Glutamatergic neuron (in vitro differentiated cells): ENCODE measurements at places on chromosomes 5 and 9. TPM values are rescaled to one million over a fixed set of nuclear protein-coding genes. Genes with fewer than 3 reads are reported as not detected.

CCL27 gene
- total RNA-seq, result 1.7 TPM

FOXI1 gene
- total RNA-seq, result not detected

LCN9 gene
- not detected for total RNA-seq

SAP30L gene
- 18.1 TPM for total RNA-seq

SLC35A4 gene
- 50.7 TPM for total RNA-seq

GRCh38 chr5:6449465-6450158, 953 bp downstream of the UBE2QL1 start:
- H3K27ac ChIP-seq, result peak overlapping the region; percentile 85
- peak overlapping the region; percentile 100 for H3K4me3 ChIP-seq
- peaks cover 19% of the 10 kb centered on the region for H3K27me3 ChIP-seq
- peaks cover 7% of the 10 kb centered on the region for H3K4me1 ChIP-seq
- no peak for DNase-seq

DNA sequence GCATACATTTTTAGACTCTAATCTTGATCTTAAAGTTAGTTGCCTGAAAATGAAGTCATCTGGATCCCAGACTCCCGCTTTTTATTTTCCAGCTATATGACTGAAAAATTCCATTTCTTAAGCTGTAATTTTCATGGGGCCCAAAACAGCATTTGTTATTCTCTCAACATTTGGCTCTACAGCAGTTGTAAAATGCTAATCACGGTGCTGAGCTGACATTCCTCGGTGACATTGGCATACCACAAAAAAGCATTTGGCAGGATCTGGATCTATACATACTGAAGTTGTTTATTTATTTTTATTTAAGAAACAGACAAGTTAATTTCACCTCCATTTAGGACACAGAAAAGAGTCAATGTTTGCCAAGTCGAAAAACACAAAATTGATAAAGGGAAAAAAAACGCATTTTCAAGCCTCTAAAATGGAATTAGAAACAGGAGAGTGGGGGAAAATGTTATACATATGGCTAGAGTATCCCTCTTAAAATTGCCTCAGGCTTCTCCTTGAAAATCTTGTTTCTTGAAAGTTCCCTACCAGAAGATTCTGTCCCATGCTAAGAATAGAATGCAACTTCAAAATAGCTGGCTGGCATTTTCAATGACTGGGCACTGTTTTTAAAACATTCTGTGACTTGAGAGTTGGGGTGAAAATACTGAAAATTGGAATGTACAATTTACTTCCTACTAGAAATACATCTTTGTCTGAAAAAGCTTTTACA, 207.5 kb upstream of the TBCA start:
- peaks cover 2% of the 10 kb centered on the region for H3K27me3 ChIP-seq
- no peak for DNase-seq
- no peak overlapping the region for H3K4me3 ChIP-seq
- peaks cover 15% of the 10 kb centered on the region for H3K4me1 ChIP-seq
- H3K27ac ChIP-seq, result no peak overlapping the region

DNA sequence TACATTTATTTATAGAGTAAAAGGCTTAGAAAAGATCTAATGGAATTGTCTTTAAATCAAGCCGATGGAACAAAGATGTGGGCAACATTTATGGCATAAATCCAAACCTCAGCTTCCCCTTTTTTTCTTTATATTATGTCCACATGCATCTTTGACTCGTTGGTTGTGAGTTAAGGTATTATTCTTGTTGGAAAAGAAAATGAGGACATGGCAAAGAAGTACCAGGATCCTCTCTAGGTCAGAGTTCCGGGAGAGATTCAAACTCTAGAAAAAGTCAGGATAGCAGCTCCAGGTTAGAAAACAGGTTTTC, 508 bp upstream of the NME5 start:
- no peak for DNase-seq
- H3K36me3 ChIP-seq, result no peaks in the 10 kb centered on the region
- no peaks in the 10 kb centered on the region for H3K27me3 ChIP-seq
- H3K27ac ChIP-seq, result no peak overlapping the region
- H3K4me3 ChIP-seq, result peak overlapping the region; percentile 84

DNA sequence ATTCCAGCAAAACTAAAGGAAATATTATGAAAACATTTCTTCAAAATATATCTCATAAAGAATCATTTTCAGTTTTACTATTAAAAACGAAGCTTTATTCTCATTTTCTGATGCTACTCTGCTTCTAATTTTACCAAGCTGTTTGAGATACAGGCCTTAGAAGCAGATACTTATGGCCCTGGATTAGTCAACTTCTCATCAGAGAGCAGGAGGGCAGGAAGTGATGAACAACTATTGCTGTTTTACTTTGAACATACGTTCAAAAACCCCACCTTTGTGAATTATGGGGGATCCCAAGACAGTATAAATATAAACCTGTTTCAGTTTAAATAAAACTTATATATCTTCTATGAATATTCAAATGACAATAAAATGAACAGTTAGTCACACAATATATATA, 16.0 kb downstream of the MPDZ start:
- no peak overlapping the region for H3K27ac ChIP-seq
- H3K36me3 ChIP-seq, result no peaks in the 10 kb centered on the region
- peaks cover 30% of the 10 kb centered on the region for H3K4me1 ChIP-seq
- H3K4me3 ChIP-seq, result no peak overlapping the region
- H3K27me3 ChIP-seq, result no peaks in the 10 kb centered on the region
- DNase-seq, result no peak

DNA sequence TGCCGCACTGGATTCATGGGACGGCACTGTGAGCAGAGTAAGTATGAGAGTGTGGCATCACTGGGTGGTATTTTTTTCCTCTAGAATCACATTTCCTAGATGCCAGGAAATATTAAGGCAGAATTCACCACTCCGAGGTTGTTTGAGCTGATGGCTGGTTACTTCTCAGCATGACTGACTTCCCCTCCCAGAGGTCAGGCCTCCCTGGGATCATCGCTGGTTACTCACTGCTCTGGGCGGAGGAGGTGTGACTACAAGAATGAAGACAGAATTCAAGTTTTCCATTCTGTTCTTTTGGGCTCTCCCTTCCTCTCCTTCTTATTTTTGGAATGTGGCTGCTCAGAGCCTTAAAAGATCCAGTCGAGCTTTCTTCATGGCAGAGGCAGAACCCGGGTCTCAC, 76.6 kb upstream of the PRRC1 start:
- no peaks in the 10 kb centered on the region for H3K27me3 ChIP-seq
- no peak overlapping the region for H3K27ac ChIP-seq
- H3K4me1 ChIP-seq, result no peaks in the 10 kb centered on the region
- H3K36me3 ChIP-seq, result no peaks in the 10 kb centered on the region
- no peak for DNase-seq

DNA sequence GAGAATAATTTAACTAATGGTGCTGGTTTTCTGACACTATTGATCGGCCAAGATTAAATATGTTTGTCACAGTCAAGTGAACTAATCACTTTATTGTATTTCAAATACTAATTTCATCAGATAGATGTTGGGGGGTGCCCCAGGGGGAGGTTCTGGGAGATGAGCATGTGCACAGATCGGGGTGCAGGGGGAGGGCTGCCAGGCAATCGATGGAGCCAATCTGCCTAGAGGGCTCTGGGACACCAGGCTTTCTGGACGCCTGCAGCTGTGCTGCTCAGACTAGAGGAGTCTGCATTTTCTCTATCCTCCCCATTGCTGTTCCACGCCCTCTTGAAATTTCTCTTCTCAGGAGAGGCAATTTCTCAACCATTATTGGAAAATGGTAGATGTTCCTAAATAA, 100.0 kb upstream of the ALDH1B1 start:
- H3K4me1 ChIP-seq, result peaks cover 16% of the 10 kb centered on the region
- no peak overlapping the region for H3K4me3 ChIP-seq
- H3K27me3 ChIP-seq, result peaks cover 7% of the 10 kb centered on the region

DNA sequence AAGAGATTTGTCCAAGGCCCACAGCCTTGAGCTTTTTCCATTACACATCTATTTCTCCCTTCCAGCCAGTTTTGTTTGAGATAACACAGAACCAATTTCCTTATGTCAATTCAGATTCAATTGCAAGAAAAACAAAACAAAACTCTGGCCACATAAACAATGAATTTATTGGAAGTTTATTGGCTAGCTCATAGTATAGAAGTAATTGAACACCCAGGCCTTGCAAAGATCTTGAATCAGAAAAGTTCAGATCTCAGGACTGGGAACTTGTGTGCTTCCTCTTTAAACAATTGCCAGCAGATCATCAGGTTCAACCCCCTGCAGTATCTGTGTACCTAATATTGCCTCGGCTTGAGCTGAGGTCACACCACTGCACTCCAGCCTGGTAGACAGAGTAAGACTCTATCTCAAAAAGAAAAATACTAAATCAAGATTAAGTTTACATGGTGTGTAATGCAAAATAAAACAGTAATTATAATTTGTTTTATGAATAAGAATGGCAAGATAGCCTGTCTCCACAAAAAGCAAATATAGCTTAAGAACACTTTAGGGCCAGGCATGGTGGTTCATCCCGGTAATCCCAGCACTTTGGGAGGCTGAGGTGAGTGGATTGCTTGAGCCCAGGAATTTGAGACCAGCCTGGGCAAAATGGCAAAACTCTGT, 4.1 kb upstream of the ZCCHC10 start:
- no peaks in the 10 kb centered on the region for H3K36me3 ChIP-seq
- no peak overlapping the region for H3K4me3 ChIP-seq
- no peak for DNase-seq
- no peak overlapping the region for H3K27ac ChIP-seq
- H3K4me1 ChIP-seq, result peaks cover 5% of the 10 kb centered on the region
